ENCODE measurements at places on chromosomes 12 and 14. TPM values are rescaled to one million over a fixed set of nuclear protein-coding genes. Genes with fewer than 3 reads are reported as not detected.
A peak's percentile ranks its signal among the peaks of the same experiment; 100 is the strongest.

BMAL2 gene
- total RNA-seq, result 0.63 TPM

MMP17 gene
- 65.3 TPM for total RNA-seq

DNA sequence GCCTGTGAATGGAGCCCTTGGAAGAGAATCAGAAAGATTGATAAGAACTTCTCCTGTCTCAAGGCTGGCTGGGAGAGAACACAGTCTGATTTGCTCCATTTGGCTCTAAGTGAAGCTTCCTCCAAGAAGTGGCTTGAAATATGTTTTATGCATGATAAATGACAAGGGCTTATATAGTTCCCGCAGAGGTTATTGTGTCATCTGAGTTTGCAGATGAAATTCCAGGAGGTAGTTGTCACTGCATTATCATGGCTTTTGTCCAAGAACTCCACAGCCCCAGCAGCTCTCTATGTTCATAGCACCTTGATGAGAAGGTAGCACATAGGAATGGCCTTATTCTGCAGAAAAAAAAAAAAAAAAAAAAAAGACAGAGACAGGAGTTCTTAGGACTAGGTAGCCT lies 108.5 kb downstream of the DACT1 start:
- H3K36me3 ChIP-seq, result no peaks in the 10 kb centered on the region
- no peak overlapping the region for H3K4me3 ChIP-seq
- H3K27ac ChIP-seq, result no peak overlapping the region

DNA sequence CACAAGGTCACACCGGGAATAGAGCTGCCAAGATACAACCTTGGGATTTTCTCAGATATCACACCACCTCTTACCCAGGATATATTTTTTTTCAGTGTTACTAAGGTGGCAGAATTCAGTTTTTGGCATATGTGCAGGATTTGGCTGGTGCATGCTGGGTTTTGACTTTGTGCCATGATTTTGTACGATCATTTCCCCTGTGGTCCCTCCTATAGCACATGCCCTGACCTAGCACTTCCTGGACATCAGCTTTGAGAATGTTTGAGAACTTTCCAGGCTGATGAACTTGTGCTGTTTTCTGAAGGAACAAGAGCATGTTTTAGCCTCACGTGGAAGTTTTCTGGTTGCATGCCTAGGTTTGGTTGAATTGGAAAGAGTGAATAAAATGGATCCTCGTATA lies 11.0 kb upstream of the TBPL2 start:
- no peak for DNase-seq
- H3K4me3 ChIP-seq, result no peak overlapping the region
- no peak overlapping the region for H3K27ac ChIP-seq
- H3K27me3 ChIP-seq, result no peaks in the 10 kb centered on the region
- no peaks in the 10 kb centered on the region for H3K36me3 ChIP-seq

- no peak for DNase-seq
- no peak overlapping the region for H3K4me3 ChIP-seq
- no peak overlapping the region for H3K27ac ChIP-seq
These were observed 40.1 kb downstream of the FBXL14 start for GRCh38 chr12:1553987-1554982.

DNA sequence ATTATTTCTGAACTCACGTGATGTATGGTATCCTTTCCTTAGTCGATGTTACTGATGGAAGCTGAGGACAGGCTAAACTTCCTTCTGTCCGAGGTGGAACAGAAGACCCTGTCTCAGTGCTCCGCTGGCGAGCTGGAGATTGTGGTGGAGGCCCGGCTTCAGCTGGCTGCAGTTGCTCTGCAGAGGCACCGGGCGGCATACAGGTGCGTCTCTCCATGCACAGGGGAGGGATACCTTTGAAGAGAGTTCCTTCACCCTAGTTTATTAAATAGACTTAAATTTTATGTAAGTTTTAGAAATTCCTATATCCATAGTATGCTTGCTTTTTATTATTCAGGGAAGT lies 186.7 kb upstream of the NEDD1 start:
- H3K27me3 ChIP-seq, result no peaks in the 10 kb centered on the region
- peak overlapping the region; percentile 1 for H3K4me3 ChIP-seq
- peak overlapping the region; percentile 31 for H3K27ac ChIP-seq
- DNase-seq, result no peak

DNA sequence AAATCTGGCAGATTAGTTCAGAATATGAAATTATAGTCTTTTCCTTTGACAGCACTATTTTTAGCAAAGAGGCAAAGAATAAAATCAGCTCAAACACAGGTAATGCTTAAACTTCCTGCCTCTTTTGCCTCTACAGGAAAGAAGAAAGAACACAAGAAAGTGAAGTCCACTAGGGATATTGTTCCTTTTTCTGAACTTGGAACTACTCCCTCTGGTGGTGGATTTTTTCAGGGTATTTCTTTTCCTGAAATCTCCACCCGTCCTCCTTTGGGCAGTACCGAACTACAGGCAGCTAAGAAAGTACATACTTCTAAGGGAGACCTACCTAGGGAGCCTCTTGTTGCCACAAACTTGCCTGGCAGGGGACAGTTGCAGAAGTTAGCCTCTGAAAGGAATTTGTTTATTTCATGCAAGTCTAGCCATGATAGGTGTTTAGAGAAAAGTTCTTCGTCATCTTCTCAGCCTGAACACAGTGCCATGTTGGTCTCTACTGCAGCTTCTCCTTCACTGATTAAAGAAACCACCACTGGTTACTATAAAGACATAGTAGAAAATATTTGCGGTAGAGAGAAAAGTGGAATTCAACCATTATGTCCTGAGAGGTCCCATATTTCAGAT lies 17.4 kb downstream of the TMPO start:
- no peaks in the 10 kb centered on the region for H3K27me3 ChIP-seq
- no peak overlapping the region for H3K27ac ChIP-seq
- peaks cover 51% of the 10 kb centered on the region for H3K36me3 ChIP-seq

SLC25A21 gene
- total RNA-seq, result 0.98 TPM

DNA sequence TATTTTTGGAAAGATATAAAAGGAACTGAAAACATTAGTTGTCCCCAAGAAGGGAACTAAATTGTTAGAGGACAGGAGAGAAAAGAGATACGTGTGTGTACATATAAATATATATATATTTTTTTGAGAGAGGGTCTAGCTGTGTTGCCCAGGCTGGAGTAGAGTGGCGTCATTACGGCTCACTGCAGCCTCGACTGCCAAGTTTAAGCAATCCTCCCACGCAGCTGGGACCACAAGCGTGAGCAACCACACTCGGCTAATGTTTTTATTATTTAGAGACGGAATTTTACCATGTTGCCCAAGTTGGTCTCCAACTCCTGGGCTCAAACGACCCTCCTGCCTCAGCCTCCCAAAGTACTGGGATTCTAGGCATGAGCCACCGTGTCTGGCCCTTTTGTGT lies 16.2 kb upstream of the NOP2 start:
- H3K4me3 ChIP-seq, result no peak overlapping the region
- no peaks in the 10 kb centered on the region for H3K4me1 ChIP-seq
- H3K27ac ChIP-seq, result no peak overlapping the region
- no peaks in the 10 kb centered on the region for H3K27me3 ChIP-seq

GRCh38 chr14:60649875-60650372 lies 647 bp upstream of the SIX1 start:
- no peaks in the 10 kb centered on the region for H3K27me3 ChIP-seq
- peak overlapping the region; percentile 63 for H3K4me3 ChIP-seq
- no peak for DNase-seq
- H3K4me1 ChIP-seq, result peaks cover 23% of the 10 kb centered on the region
- H3K27ac ChIP-seq, result no peak overlapping the region
- H3K36me3 ChIP-seq, result no peaks in the 10 kb centered on the region

ARHGAP9 gene
- 16.1 TPM for total RNA-seq

DHRS4L2 gene
- 16.8 TPM for total RNA-seq

ZDHHC22 gene
- not detected for total RNA-seq

TEAD4 gene
- 20.1 TPM for total RNA-seq

DNA sequence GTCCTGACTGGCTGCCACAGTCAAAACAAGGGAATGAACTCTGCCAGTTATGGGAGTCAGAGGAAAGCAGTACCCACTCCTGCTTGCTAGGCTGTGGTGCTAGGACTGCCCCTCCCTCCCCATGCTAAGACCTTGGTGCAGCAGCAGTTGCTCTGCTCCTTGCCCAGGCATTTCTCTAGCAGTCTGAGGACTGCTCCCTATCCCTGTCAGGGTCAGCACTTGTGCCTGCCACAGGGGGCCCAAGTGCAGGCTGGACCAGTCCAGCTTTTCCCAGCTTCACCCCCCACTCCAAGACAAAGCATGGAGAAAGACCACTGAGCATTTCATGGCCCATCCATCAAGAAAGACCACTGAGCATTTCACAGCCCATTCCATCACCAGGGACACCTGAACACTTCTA lies 305.8 kb upstream of the CLEC14A start:
- H3K4me3 ChIP-seq, result no peak overlapping the region
- H3K36me3 ChIP-seq, result no peaks in the 10 kb centered on the region
- no peak overlapping the region for H3K27ac ChIP-seq
- H3K27me3 ChIP-seq, result no peaks in the 10 kb centered on the region

RAD9B gene
- total RNA-seq, result 2.4 TPM

TAS2R43 gene
- 4.5 TPM for total RNA-seq

SLC6A15 gene
- total RNA-seq, result 0.30 TPM

TAS2R46 gene
- 1.6 TPM for total RNA-seq

DNA sequence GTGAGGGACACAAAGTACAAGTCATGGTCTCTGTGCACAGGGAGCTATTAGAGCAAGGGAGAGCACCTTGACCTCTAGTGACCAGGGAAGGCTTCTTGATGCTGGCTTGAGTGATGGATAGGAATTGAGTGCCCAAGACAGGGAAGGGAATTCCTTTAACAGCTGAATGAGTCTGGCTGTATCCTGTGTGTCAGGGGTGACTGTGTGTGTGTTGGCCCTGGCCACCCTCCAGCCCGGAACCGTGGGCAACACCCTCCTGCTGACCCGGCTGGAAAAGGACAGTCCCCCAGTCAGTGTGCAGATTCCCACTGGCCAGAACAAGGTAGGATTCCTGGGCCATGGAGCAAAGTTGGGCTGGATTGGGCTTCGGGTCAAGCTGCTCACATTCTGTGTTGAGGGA lies 5.5 kb upstream of the PFDN5 start:
- H3K27me3 ChIP-seq, result no peaks in the 10 kb centered on the region
- H3K36me3 ChIP-seq, result no peaks in the 10 kb centered on the region
- no peaks in the 10 kb centered on the region for H3K4me1 ChIP-seq
- no peak for DNase-seq
- no peak overlapping the region for H3K27ac ChIP-seq
- no peak overlapping the region for H3K4me3 ChIP-seq

DNA sequence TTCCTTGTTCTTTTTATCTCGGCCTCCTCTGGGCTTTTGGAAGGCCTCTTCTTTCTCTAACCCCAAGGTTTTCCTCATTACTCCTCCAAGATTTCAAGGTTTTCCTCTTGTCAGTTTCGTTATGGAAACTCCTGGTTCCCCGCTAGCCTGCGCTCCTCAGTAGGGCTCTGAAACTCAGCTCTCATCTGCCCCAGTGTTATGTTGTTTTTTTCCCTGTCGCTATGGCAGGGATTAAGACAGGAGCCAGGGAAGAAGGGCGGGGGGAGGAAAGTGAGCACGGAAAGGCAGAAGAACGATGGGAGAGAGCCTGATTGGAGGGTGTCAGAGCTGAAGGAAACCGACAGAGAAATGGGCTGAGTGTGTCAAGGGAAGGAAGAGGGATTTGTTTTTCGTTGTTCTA lies 26.5 kb upstream of the JDP2 start:
- DNase-seq, result peak; percentile 18
- no peaks in the 10 kb centered on the region for H3K36me3 ChIP-seq
- H3K27me3 ChIP-seq, result no peaks in the 10 kb centered on the region
- no peak overlapping the region for H3K4me3 ChIP-seq
- peak overlapping the region; percentile 76 for H3K27ac ChIP-seq
- H3K4me1 ChIP-seq, result no peaks in the 10 kb centered on the region

DNA sequence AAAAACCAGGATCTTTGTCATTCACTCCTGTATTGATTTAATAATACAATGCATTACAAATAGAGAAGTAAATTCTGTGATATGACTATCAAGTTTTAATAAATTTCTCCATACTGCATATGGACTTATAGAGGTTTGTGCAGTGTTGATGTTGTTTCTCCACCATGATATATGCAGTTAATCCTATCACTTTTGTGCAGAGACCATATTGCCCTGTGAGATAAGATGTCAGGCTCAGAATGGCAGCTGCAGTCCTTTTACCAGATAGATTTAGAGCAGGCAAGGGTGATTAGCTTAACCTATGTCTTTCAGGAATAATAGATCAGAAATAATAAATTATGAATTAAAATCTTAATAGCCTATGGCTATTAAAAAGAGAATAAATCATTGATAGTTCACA lies 38.6 kb upstream of the KCNJ8 start:
- no peak overlapping the region for H3K4me3 ChIP-seq
- DNase-seq, result no peak
- H3K27ac ChIP-seq, result no peak overlapping the region
- H3K36me3 ChIP-seq, result no peaks in the 10 kb centered on the region

DNA sequence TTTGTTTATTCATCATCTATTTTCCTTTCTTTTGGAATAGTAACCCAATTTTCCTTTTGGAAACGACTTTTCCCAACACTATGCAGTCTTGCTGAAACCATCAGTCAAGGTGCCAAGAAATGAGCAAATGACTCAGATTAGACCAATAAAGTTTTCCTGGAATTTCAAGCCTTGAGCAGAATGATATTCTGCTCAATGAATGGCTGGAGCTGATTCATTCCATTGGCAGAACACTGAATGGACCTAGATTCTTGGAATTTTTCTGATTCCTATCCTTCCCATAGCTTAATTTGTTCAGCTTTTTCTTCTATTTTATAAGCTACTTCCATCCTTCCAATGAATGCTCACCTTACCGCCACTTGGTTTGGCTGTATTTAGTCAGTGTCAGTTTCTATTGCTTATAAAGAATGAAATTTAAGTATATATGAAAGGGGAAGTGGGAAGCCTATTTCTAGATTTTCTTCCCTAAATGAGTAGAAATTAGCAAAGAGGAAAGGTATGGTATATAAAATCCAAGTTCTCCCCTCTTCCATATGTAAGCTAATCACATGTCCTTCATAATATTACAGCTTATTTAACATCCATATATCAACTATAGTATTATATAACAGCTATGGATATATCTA lies 89.0 kb downstream of the C14orf39 start:
- H3K27me3 ChIP-seq, result no peaks in the 10 kb centered on the region
- no peak overlapping the region for H3K4me3 ChIP-seq
- H3K36me3 ChIP-seq, result no peaks in the 10 kb centered on the region
- H3K4me1 ChIP-seq, result no peaks in the 10 kb centered on the region

NTS gene
- total RNA-seq, result not detected

DAO gene
- not detected for total RNA-seq

HSPB8 gene
- 16.1 TPM for total RNA-seq

RD3L gene
- not detected for total RNA-seq

- H3K4me1 ChIP-seq, result no peaks in the 10 kb centered on the region
- H3K27ac ChIP-seq, result no peak overlapping the region
- H3K4me3 ChIP-seq, result no peak overlapping the region
- H3K27me3 ChIP-seq, result no peaks in the 10 kb centered on the region
- no peak for DNase-seq
- no peaks in the 10 kb centered on the region for H3K36me3 ChIP-seq
These were observed 649.8 kb downstream of the RPS29 start for GRCh38 chr14:48936362-48936761.

Data from tibial nerve (tissue), 4 donors.